ENCODE measurements at places on chromosomes 2 and 18.

DNA sequence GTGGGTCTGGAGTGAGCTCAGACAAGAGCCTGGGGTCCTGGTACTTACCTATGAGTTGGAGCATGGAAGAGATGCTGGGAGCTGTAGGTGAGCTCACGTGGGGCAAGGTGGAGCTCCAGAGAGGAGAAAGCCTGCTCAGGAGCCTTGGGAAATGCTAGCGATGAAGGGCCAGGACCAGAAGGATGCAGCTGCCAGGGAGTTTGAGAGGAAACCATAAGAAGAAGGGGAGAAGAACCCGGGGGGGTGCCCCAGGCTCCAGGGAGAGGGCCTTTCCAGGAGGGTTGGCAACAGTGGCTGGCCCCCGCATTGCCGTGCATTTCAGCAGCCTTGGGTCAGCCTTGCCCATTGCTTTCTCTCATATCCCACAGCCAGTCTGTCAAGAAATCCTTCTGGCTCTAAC, 268.7 kb downstream of the GLI2 start:
- no peak for DNase-seq

DNA sequence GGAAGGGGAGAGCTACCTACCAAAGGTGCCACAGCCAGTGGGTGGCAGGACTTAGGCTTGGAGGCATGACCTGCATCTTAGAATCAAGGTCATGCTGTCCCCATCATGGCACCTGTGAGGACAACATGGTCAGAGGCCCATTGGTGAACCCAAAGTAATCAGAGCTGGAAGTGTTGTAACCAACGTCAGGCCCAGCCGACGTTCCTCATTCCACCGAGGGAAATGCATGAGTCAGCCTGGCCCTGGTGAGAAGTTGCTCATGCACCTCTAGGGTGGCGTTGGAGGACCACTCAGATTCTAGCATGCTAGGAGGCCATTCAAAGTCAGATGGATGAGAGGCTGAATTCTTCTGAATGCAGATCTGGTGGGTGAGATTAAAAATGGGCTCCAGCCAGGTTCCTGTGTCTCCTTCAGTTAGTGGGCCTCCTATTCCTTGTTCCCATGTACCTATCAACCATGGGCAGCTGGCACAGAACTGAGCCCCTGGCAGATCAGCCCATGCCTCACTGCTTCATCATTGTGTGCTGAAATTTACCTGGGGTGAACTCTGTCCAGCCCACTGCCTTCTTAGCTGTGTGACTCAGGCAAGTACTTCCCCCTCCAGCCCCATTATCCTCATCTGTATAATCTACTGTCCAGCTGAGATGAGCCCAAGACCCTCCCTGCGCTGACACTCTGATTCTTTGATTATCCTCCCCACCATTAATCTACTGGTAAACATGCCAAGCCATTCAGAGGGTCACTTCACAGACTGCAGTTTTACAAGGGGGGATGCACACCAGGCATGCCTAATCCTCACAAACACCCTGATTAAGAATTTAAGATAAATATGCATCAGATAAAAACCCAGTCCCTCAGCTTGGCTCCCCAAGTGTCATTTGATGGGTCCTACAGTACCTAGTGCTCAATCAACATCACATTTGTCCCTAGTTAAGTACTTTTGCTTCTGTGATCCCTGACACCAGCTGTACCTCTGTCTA, 14.0 kb downstream of the SLC14A2 start:
- no peak for DNase-seq

DNA sequence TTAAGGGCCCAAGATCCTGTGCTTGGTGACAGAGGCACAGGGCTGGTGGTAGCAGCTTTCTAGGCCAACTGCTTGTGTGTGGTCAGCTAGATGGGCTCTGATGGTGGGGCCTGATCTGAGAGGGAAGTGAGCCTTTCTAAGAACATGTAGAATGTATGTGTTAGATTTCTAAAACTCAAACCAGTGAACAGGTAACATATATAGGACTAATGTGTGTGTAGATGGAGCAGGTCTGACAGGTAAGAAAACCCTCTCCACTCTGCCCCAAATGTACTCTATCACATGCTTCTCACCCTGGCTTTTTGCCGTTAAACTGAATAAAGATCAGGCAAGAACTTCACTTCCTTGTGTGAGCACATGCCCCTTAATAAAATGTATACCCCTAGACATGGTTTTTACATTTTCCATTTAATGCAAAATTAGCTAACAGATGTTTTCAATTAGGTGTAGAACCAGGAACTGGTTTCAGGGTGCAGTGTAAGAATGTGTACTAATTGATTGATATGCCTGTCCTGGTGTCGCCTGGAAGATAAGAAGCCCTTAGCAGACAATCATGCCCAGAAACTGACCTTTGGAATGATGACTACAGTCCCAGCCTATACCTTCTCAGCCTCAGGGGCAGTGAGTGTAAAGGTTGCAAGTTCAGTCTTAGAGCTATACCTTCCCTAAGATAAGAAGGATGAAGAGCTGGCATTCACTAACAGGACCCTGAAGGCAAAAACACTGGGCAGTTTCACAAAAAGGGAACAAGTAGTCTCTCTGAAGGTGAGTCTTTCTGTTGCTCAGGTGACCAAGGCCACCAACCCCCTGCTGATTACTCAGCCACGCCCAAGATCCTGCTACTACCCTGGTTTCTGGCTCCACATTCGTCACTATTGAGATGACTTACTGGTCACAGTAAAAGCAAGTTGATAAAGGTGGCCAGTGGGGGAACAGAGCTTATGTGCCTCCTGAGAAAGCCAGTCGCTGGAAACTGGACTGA, 71.2 kb downstream of the SPATS2L start:
- DNase-seq: no peak

DNA sequence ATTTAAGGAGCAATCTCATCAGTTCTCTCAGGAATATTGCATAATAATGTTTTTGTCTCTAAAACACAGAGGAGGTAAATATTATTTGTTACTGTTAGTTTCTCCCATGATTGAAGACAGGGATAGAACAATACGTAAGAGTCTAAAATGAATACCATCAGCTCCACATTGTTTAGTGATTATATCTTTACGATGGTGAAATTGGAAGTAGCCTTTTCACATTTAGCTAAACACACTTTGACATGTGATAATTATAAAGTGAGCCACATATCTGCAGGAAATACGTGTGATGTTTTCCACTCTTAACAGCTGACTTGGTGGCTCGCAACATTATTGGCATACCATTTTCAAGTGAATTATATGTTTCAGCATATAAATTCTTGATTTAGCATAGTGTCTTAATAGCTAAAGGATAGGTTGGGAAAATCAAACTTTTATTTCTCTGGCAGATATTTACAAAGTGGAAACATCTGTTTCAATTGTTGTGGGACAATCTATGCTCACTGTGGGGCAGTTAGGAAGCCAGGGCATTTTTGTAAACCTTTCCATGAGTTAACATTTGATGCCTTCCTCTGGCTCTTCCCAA, 208.1 kb upstream of the RASGRP3 start:
- DNase-seq: no peak

Measured in left lung (tissue), 14 donors.